Cardiac atrium fibroblast (primary cell): ENCODE measurements at places on chromosomes 1 and 21. TPM values are rescaled to one million over a fixed set of nuclear protein-coding genes. Genes with fewer than 3 reads are reported as not detected.

Gene CHODL
- total RNA-seq = not detected in 2 replicates

Gene PCBP3
- total RNA-seq = 8.5 and 22.7 TPM in 2 replicates

Gene SPRR2B
- not detected in 2 replicates for total RNA-seq

Gene DFFB
- total RNA-seq = 5.3 and 9.9 TPM in 2 replicates

Gene DIPK1A
- 10.3 and 11.5 TPM in 2 replicates for total RNA-seq

Gene GDAP2
- total RNA-seq = 9.0 and 11.5 TPM in 2 replicates

Gene MEGF6
- total RNA-seq = 21.7 TPM in 2 replicates

Gene BGLAP
- total RNA-seq = 1.4 TPM in 1 of 2 replicates, not detected in the other

Gene ZBTB48
- 11.3 and 12.6 TPM in 2 replicates for total RNA-seq
